ENCODE measurements at places on chromosomes 5 and 9.

DNA sequence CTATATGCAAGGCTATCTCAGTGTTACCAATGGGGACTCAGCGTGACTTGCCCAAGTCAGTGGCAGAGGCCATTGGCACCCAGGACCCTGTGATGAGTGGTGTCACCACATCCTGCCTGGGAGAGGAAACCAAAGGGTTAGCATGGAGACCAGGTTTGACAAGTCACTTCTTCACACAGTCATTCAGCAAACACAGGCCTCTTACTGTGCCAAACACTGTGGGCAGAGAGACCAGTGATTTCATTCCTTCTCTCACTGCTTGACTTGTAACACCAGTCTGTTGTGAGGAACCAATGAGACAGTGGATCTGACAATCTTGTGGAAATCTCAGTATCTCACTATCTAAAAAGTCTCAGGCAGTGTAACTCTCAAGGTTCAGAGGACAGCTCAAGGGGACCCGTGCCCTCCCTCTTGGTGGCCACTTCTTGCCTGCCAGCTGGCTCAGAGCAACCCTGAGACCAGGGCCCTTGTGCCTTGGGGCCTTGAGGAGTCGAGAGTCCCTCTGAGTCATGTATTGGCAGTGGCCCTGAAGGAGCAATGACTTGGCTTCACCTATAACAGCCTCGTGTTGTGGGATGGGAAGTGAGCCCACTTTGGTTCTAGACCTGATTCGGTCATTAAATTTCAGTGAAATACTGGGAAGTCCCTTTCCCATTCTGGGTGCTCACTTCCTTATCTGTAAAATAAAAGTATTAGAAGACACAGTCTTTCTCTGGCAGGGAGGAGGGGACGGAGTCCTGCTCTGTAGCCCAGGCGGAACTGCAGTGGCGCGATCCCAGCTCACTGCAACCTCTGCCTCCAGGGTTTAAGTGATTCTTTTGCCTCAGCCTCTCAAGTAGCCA lies 1.6 kb downstream of the FABP6 start:
- DNase-seq: no peak

GRCh38 chr5:126814721-126815404 lies 37.9 kb downstream of the LMNB1 start:
- no peak for DNase-seq

DNA sequence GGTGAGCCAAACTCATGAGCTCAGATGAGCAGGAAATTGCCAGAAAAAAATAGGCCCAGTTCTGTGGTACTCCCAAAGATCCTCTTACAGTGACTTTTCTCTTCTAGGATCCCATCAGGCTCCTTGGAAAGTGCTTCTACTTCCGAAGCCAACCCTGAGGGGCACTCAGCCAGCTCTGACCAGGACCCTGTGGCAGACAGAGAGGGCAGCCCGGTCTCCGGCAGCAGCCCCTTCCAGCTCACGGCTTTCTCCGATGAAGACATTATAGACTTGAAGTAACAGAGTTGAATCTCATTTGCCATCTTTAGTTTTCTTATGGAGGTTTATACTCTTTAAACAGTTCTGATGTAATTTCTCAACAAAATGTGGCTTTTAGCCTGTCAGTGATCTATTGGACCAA lies 4.0 kb upstream of the SLC2A8 start:
- no peak for DNase-seq

DNA sequence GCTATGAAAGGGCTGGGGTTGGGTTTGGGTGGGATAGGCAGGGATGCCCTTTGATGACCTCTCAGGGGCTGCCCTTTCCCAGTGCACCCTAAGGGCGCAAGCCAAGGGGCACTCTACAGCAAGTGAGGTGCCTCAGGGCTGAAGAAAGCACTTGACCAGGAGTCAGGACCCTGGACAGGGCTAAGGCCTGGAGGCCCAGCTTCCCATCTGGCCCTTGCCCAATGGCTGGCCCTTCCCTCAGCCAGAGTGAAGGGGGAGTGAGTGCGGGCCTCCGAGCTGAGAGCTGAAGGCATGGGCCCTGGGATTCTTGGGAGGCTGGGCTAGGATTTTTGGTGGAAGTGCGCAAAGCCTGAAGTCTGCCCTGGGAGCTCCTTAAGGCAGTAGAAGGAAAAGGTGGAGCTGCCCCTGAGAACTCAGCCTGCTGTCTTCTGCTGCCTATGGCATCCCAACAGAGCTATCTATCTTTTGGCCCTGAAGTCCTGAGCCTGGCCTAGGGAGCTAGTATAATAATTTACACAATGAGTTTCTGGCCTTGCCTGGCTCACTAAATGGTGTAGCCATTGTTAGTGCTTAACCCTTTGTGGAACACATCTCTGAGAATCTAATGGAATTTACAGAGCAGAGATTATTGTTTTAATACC lies 16.4 kb downstream of the JADE2 start:
- no peak for DNase-seq

GRCh38 chr5:166178411-166179080 lies 2112.9 kb upstream of the WWC1 start:
- DNase-seq: no peak

- DNase-seq: no peak
These were observed 140.8 kb downstream of the FGF1 start for GRCh38 chr5:142544946-142545649.

GRCh38 chr5:96776621-96777020 lies 31.1 kb downstream of the ERAP1 start:
- no peak for DNase-seq

DNA sequence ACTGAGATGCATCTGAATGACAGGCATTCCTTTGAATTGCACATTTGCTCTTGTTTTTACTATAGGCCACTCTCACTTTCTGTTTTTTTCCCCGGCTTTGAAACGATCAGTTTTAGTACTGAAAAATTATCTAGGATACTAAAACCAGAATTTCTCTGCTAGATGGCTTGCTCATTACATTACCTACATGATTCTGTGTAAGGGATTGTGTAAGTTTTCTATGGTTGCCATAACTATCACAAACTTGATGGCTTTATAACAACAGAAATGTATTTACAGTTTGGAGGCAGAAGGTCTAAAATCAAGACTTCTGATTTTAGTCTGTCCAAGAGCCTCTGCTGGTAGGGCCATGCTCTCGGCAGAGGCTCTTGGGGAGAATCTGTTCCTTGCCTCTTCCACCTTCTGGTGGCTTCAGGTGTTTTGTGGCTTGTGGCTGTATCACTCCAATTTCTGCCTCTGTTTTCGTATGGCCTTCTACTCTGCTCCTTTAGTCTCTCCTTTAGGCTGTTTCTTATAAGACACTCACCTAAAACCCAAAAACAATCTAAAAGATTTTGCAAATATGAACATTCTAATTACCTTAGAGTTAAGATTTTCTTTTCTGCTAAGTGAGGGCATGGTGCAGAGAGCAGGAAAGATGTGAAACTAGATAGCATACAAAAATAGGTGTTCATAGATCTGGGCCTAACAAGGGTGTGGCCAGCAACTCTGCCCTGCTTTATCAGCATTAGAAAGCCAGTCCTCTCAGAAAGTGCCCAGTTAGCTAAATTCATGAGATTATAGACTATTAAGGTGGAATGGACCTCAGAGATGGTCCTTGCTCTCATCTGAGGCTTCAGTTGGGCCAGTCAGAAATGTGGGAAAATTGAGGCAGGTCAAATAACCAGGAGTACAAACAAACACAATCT lies 93.3 kb upstream of the CDKN2B start:
- no peak for DNase-seq

DNA sequence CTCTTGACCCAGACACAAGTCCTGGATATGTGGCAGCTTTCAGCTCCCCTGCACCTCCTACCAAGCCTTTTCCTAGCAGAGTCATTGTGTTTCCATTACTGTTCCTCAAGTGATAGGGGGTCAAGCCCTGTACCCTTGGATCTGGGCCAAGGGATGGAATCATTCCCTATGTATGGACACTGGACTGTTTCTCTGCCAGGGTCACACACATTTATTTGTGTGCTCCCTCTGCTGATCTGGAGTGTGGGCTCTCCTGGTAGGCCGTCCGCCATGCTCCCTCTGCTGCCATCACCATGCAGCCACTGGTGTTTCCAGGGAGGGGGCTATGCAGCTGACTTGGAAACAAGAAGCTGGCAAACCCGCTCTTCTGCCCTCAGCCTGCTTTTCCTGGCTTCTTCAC lies 9.5 kb downstream of the GM2A start:
- no peak for DNase-seq

- DNase-seq: no peak
These were observed 88.3 kb downstream of the RMI1 start for GRCh38 chr9:84068872-84069271.
